ENCODE measurements at places on chromosomes 11 and 22.

DNA sequence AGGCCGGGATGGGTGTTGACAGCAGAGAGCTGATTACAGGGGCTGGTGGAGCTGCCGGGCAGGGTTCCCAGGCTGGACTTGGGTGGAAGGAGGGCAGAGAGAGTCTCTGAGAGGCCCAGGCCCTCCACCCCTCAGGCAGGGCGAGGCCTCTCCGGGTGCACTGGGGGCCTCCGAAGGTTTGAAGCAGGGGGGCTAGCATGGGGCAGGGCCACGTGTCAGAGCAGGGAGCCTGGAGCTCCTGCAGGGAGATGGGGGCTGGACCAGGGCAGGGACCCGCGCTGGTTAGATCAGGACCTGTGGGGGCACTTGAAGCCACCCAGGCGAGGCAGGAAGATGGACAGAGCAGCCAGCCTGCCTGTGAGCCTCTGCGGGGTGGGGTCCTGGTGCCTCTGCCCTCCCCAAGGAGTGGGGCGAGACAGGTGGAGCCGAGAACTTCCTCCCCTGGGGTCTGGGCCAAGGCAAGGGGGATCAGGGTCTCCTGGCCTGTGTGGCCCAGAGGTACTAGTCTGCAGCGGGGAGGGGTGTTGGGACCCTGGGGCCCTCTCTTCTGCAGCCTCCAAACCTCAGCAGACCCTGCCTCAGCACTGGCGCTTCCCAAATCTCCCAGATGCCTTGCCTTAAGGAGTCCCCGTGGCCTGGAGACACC is 911 bp downstream of the PANX2 start:
- DNase-seq = no peak

- peak; percentile 16 for DNase-seq
Observed at GRCh38 chr22:22576244-22576988, 17.4 kb upstream of the PRAME start.

DNA sequence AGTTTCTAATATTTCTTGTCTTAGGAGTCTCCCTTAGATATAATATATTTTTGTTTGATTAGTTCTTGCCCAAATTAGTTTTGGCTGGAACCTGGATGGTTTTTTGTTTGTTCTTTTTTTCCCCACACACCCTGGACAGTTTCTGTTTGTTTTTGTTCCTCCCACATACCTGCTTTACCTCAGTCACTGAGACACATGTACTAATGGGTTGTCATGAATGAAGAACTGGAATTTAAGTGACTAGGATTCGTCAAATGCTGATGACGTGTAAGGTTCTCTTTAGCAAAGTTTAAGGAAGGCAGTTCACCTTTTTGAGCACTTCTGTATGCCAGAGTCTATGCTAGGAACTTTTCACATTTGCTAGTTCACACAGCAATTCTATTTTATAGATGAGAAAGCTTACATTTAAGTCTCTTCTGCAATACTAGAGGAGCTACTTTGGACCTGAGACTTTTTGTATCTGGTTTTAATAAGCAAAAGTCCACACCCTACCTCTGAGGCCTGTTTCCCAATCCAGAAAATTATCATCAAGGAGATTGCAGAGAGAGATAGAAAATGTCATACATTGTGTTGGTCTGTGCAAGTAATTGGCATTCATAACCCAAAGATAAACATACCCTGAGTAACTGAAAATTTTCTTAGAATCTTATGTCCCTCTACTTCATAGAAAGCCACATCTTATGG is 86.7 kb upstream of the RAB1B start:
- no peak for DNase-seq

- no peak for DNase-seq
Observed at GRCh38 chr11:21374376-21374775, 705.0 kb downstream of the NELL1 start.

- DNase-seq = no peak
Observed at GRCh38 chr11:86403458-86403857, 28.8 kb downstream of the CCDC81 start.

GRCh38 chr22:30720263-30720837 is 25.7 kb downstream of the OSBP2 start:
- no peak for DNase-seq

DNA sequence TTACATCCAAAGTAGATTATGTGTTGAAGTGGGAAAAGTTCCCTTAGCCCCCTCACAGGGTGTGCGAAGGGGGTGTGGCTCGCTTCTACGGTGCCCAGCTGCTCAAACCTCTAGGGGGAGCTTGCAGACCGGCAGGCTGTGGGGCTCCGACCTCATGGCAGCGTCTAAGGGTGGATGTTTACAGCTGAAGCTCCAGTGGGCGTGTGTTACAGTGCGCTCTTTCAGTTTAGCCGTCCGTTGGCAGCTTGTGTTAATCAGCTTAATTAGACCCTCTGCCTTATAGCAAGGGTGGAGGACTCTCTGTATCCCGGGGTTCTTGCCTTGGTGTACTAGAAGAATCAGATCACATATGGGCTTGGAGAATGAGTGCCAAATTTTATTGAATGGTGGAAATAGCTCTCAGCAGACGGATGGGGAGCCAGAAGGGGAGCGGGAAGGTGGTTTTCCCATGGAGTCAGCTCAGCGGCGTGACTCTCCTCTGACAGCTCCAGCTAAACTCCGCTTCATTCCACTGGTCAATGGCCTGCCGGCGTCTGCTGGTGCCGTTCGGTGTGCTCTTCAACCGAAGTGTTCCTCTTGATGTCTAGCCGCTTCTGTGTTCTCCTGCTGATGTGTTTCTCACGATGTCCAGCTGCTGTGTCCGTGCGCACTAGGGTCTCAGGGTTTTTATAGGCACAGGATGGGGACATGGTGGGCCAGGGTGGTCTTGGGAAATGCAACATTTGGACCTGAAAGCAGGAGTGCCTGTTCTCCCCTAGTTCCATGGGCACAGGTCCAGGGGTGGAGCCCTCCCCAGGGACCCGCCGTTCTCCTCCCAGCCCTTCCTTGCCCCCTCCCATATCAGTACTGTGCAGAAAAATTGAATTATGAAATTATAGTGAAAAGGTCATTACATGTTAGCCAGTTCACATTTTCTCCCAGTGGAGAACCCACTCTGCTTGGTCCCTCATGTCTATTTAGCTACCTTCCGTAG is 28.6 kb upstream of the OR10G7 start:
- DNase-seq = peak; percentile 63

- DNase-seq = no peak
Observed at GRCh38 chr22:19849835-19850762, 4.6 kb downstream of the GNB1L start.

GRCh38 chr11:36392196-36392595 is 96.1 kb downstream of the PRR5L start:
- no peak for DNase-seq

- no peak for DNase-seq
Observed at GRCh38 chr22:38871360-38872171, 450 bp downstream of the CBX6 start.

- DNase-seq = no peak
Observed at GRCh38 chr11:771617-772204, 5.6 kb downstream of the GATD1 start.

- DNase-seq = no peak
Observed at GRCh38 chr11:90700789-90701439, 478.1 kb upstream of the CHORDC1 start.

DNA sequence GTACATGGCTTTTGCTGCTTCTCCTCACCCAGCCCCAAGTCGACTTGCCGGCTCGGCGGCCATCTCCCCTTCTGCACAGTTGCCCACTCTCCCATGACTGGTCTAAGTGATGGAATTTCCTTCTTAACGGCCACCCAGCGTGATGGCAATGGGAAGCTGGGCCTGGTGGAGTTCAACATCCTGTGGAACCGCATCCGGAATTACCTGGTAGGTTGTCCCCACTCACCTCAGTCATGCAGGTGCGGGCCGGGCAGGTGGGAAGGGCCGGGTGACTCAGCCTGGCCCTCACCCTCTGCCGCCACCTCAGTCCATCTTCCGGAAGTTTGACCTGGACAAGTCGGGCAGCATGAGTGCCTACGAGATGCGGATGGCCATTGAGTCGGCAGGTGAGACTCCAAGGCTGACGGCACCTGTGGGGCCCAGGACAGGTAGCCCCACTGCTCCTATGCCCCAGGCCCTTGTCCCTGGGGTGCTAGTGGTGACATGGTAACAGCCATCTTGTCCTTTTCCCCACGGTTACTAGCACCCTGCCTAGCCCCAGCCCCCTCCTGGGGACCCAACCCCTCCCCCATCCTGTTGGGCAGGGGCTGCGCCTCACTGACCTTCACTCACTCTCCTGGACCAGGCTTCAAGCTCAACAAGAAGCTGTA is 28.1 kb downstream of the CAPN1 start:
- DNase-seq = no peak

DNA sequence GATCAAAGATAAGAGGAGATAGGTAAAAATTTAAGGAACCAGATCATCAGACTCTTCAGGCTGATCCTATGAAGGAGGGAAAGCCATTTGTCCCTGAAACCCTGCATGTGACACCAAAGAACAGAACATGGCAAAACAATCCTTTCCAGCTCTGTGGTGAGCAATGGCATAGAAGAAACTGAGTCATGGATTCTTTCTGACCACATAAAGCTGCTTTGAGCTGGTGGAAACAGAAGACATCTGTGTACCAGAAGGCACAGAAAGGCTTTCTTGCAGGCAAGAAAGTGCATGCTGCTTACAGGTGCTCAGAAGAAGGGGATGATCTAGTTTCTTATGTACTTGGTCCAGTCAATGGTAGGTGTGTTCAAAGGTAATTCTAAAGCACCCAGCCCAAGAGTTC is 45.0 kb upstream of the APOA1 start:
- no peak for DNase-seq

DNA sequence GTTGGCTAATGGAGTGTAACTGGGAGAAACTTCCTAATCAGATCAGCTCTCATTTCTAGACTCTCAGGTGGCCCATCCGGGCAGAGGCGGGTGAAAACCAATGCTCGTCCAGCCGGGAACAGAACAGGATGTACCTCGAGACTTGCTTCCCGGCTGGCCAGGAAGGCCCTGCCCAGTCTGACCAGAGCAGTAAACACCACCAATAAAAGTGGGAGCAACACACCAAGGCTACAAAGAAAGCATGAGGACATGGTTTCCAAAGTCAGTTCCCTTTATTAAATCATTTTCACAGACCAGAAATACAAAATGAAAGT is 940 bp upstream of the TNKS1BP1 start:
- DNase-seq = peak; percentile 37

All from NCI-H2081 (cell line).